ENCODE measurements at places on chromosomes 5 and 9. TPM values are rescaled to one million over a fixed set of nuclear protein-coding genes. Genes with fewer than 3 reads are reported as not detected.

GRCh38 chr5:76751291-76751690 is 35.4 kb downstream of the F2R start:
- no peak overlapping the region for H3K27ac ChIP-seq
- peaks cover 14% of the 10 kb centered on the region for H3K27me3 ChIP-seq
- peaks cover 4% of the 10 kb centered on the region for H3K4me1 ChIP-seq
- no peak overlapping the region for H3K4me3 ChIP-seq
- DNase-seq: no peak

TAF11L5 gene
- not detected for total RNA-seq

GRCh38 chr5:61808091-61808490 is 476.0 kb downstream of the ZSWIM6 start:
- H3K36me3 ChIP-seq: no peaks in the 10 kb centered on the region
- peaks cover 5% of the 10 kb centered on the region for H3K27me3 ChIP-seq
- no peak overlapping the region for H3K4me3 ChIP-seq
- DNase-seq: no peak

DNA sequence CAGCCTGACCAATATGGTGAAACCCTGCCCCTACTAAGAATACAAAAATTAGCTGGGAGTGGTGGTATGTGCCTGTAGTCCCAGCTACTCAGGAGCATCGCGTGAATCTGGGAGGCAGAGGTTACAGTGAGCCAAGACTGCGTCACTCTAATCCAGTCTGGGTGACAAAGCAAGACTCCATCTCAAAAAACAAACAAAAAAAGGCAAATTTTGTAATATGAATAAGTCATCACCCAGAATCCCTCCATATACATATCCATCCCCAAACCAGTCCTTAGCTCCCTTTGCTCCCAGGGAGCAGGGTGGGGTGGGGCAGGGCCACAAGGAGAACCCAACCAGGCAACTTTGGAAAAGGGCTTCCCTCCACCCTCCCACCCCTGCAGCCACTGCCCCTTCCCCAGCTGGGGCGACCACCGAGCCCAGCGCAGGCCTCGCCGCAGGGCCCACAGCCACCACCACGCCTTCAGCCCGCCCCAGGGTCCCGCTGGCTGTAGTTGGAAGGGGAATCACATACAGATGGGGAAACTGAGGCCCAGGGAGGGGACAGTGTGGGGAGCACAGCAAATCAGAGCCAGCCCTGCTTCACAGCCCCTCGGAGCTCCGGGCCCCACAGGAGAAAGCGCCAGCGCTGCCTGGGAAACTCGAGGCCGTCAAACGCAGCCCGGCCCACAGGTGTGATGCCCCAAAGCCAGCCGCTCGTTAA is 7.8 kb downstream of the NOTCH1 start:
- H3K27ac ChIP-seq: peak overlapping the region; percentile 98
- DNase-seq: no peak
- H3K4me3 ChIP-seq: peak overlapping the region; percentile 74
- H3K36me3 ChIP-seq: peaks cover 26% of the 10 kb centered on the region
- no peaks in the 10 kb centered on the region for H3K27me3 ChIP-seq
- H3K4me1 ChIP-seq: peaks cover 76% of the 10 kb centered on the region

CRB2 gene
- total RNA-seq: not detected

PTGER4 gene
- 45.7 TPM for total RNA-seq

- no peaks in the 10 kb centered on the region for H3K36me3 ChIP-seq
- no peaks in the 10 kb centered on the region for H3K27me3 ChIP-seq
- no peaks in the 10 kb centered on the region for H3K4me1 ChIP-seq
- H3K27ac ChIP-seq: no peak overlapping the region
Observed at GRCh38 chr5:154065971-154066370, 27.2 kb downstream of the MFAP3 start.

CSF1R gene
- 0.15 TPM for total RNA-seq

GRCh38 chr9:113548221-113549041 is 84.9 kb downstream of the RGS3 start:
- H3K27ac ChIP-seq: peak overlapping the region; percentile 76
- DNase-seq: no peak
- no peaks in the 10 kb centered on the region for H3K27me3 ChIP-seq
- no peak overlapping the region for H3K4me3 ChIP-seq
- H3K36me3 ChIP-seq: peaks cover 3% of the 10 kb centered on the region

- H3K27ac ChIP-seq: no peak overlapping the region
- H3K4me1 ChIP-seq: peaks cover 2% of the 10 kb centered on the region
- no peak overlapping the region for H3K4me3 ChIP-seq
- H3K36me3 ChIP-seq: peaks cover 4% of the 10 kb centered on the region
Observed at GRCh38 chr9:100204796-100205195, 105.8 kb downstream of the INVS start.

GRCh38 chr5:126300293-126300692 is 122.9 kb upstream of the GRAMD2B start:
- DNase-seq: no peak
- no peak overlapping the region for H3K4me3 ChIP-seq
- H3K4me1 ChIP-seq: no peaks in the 10 kb centered on the region

- no peak overlapping the region for H3K4me3 ChIP-seq
- peaks cover under 1% of the 10 kb centered on the region for H3K4me1 ChIP-seq
- no peak overlapping the region for H3K27ac ChIP-seq
- H3K27me3 ChIP-seq: peaks cover 18% of the 10 kb centered on the region
- H3K36me3 ChIP-seq: no peaks in the 10 kb centered on the region
Observed at GRCh38 chr9:21690561-21690960, 111.9 kb upstream of the MTAP start.

DNA sequence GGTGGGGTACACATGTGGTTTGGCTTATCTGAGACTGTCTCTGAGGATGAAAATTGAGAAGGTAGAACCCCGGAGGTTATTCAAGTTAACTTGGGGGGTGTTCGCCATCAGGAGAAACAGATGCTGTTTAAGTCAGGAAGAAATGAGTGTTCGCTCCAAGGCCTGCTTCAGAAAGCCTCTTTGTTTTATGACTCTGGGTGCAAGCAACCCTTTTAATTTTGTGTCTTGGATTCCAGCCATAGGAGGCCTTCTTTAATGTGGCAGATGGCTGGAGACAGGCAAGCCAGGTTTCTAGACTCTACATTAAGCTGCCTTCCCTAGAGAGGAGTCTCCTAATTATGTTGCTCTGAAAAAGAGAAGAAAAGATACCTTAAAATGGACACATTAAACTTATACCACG is 4.2 kb upstream of the SMAD5 start:
- H3K4me3 ChIP-seq: no peak overlapping the region
- no peaks in the 10 kb centered on the region for H3K36me3 ChIP-seq
- no peak overlapping the region for H3K27ac ChIP-seq
- H3K4me1 ChIP-seq: peaks cover 6% of the 10 kb centered on the region
